ENCODE measurements at places on chromosomes 11 and 22.

DNA sequence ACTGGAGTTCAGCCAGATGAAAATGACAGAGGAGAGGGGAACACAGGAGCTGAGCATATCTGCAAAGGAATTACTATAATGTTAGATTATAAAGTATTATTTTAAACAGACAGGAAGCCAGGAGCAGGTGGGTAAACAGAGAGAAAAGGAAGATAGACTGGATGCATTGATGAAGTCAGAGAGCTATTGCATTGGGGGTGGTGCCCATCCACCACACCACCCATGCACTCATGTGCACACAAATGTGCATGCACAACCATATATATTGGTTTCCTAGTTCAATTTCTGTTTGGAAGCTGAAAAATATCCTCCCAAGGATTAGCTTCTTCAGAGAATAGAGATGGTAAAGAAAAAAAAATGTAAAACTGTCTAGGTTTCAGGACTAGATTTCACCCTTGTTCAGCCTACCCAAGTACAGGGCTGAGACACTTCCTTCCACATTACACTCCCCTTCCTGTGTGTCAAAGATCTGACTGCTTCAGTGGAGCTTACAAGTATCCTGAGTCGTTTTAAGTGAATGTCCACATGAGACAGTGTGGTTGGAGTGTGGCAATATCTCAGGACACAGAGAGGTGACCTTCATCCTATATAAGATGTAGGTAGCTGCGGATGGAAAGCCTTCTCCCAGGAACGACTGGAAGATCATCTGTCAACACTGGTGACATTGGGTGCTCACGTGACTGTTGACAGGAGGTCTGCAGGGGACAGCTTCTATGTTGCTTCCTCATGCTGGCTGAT lies 12.2 kb upstream of the SMPD1 start:
- no peak for DNase-seq

DNA sequence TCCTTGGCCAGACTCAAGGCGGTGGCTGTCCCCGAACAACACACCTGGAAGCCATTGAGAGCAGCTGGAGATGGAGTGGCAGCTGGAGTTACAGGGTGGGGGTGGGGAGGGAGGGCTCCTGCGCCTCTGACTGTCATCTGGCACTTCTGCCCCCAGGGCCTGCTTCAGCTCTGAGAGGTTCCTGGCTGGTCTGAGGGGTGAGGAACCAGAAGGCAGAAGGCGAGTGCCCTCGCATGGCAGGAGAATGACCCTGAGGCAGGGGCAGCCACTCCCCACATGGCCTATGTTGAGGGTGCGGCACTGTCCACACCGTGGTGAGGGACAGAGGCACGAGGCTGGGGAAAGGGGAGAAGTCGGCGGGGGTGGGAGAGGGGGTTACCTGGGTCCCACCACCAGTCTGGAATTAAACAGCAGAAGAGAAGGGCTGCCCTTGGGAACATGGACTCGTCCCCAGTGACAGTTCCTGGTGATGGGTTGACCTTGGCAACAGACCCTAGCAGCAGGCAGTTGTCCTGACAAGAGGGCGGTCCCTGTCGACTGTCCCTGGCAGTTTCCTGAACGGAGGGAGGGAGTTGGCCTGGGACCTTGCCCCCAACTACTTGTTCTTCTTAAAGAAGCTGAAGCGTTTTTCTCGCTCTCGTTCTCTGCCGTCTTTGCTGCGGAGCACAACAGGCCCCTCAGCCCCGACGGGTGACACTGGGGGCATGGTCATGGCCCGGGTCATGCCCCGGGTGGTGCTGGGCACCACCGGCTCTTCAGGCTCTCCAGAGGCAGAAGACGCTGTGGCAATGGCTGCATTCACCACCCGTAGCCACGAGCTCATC lies 7.8 kb upstream of the RBM4B start:
- no peak for DNase-seq

GRCh38 chr11:72984453-72985077 lies 157.6 kb downstream of the FCHSD2 start:
- DNase-seq, result no peak

DNA sequence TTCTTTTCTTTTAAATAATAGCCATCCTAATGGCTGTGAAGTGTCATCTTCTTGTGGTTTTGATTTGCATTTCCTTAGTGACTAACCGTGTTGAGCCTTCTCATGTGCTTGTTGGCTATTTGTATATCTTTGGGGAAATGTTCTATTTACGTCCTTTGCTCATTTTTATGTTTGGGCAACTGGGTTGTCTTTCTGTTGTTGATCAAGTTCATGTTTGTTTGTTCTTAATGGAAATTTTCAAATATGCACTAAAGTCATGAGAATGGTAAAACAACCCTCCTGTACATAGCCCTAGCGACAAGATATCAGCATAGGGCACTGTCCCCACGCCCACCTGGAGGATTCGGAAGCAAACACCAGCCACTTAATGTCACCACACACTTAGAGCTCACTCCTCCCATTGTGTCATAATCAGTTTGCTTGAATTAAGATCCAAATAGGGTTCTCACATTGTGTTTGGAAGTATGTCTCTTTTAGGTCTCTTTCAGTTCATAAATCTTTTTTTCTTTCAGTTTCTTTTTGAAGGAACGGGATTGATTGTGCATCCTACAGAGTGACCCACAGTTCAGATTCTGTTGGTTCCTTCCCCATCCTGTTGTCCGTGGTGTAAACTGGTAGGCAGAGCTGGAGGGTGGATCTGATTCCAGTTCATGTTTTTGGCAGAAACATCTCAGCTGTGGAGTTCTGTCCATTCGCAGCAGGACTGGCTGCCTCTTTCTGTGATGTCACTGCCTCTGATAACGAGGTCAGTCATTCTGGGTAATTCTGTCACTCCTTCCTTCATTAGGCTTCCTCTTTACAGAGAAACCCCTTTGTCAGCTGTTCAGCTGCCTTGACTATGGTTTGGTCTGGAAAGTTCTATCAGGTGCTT lies 26.4 kb upstream of the ADORA2A start:
- no peak for DNase-seq

- no peak for DNase-seq
These were observed 852 bp downstream of the TRAF6 start for GRCh38 chr11:36509201-36509639.

DNA sequence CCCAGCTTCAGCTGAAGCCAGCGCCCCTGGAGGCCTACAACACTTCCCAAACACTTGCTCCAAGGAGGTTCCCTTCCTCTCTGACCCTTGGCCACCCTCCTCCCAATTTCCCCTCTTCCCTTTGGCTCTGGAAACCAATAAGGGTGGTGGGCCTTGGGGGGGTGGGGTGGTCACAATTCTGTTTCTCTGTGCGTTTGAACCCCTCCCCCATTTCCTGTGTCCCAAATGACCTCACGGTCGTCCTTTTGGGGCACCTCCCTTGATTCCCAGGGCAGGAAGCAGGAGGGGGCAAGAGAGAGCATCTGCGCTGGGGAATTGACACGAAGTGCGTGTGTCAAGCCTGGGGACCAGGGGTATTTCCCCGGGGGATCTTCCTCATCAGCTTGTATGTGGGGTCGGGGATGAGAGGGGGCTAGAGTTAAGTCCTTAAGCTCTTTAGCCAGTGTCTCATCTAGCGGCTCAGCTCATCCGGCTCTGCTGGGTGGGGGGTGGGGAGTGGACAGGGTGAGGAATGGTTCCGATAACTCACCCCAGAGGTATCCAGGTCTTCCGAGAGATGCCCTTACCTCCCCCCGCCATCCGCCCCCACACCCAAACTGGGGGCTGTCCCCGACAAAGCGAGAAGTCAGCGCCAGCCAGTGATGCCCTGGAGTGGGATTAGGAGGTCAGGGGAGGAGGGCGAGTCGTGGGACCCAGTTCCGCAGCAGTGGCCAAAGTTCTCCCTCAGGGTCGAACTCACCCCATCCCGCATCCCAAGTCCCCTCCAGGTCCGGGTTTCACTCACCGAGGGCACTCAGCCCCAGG lies 587 bp downstream of the ESAM start:
- no peak for DNase-seq

DNA sequence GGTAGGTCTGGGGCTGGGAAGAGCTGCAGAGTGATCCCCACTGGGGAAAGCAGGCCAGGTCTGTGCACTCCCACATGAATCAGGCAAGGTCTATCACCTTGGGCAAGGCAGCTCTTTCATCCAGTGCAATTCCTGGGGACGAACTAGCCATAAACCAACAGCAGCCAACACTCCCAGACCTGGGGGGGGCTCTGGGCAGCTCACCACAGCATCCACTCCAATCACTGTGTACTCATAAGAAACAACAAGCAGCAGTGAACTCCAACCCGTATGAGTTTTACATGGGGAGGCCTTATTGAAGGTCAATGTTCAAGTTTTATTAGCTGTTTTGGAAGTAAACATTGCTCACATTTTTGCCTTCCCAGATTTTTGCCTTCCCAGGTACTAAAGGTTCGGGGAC lies 157.4 kb upstream of the NAV2 start:
- no peak for DNase-seq

DNA sequence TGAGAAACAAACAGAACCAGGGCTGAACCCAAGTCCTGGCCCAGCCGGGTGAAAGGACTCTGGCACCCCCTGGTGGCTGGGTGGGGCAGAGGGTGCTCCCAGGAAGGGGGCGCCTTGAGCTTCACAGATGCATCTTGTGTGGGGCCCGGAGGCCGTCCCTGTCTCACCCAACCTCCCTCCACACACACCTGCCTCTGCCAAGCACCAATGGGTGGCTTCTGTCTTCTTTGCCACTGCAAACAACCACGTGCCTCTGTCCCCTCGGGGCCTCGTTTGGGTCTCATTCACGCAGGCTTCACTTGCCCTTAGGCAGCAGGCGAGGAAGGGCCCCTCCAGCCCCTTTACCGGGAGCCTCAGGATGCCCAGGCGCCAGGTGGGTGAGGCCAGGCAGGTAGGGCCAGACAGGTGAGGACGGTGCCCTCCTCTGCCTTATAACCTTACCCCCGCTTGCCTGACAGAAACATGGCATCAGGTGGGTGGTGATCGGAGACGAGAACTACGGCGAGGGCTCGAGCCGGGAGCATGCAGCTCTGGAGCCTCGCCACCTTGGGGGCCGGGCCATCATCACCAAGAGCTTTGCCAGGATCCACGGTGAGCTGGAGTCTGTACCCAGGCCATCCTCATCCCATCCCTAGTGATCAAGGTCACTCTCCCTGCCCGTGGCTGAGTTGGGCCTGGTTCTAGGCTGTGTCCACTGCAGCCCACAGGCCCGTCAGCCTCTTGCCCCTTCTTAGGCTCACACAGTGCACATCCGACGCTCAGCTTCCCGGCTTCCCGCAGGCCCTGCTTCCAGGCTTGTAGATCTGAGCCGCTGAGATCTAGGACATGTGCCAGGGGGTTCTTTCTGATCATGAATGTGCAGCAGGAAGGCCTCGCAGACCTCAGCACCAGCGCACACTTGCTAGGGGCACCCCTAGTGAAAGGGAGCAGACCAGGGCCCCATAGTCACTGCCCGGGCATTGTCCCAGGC lies 17.2 kb downstream of the POLR3H start:
- DNase-seq, result no peak

GRCh38 chr22:43004362-43005035 lies 10.4 kb downstream of the PACSIN2 start:
- DNase-seq, result no peak

DNA sequence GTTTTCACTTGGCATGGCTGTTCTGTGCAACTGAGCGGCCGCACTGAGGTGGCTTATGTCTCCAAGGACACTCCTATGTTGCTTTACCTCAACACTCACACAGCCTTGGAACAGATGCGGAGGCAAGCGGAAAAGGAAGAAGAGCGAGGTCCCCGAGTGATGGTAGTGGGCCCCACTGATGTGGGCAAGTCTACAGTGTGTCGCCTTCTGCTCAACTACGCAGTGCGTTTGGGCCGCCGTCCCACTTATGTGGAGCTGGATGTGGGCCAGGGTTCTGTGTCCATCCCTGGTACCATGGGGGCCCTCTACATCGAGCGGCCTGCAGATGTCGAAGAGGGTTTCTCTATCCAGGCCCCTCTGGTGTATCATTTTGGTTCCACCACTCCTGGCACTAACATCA lies 2.1 kb downstream of the CLP1 start:
- no peak for DNase-seq

GRCh38 chr11:69664901-69665300 lies 10.3 kb downstream of the LTO1 start:
- DNase-seq, result no peak

- no peak for DNase-seq
These were observed 117.5 kb upstream of the TOP3B start for GRCh38 chr22:22099833-22100812.

DNA sequence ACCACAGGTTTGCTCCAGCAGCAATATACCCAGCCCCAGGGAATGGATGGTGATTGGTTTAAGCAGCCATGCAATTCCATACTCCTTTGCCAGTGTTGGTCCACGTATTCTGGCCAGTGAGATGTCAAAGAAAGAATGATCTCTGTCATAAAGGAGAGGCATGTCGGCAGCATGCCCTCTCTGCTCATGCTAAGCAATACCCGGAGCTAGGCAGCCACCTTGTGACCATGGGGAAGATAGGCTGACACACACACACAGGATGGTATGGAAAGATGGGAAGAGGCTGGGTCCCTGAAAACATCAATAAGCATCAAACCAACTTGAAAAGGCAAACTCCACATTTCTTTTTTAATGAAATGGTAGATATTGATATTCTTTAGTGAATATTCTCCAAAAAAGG lies 5.1 kb downstream of the ABCC8 start:
- DNase-seq, result no peak

DNA sequence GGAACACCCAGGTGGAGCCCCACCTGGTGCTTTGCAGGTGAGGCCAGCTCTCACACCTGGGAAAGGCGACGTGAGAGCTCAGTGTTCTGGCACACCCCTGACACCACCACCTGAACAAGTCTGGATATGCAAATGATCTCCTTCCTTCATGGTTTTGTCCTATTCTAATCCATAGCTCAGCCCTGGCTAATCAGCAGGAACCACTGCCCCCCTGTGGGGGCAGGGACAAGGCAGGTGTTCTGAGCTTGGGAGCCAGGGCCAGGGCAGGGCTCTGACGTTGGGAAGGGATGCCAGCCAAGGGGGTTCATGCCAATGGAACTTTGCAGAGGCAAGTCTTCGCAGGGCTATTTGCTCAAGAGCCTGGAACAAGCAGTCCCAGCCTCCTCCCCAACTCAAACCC lies 144.2 kb downstream of the TRIM29 start:
- DNase-seq, result no peak

DNA sequence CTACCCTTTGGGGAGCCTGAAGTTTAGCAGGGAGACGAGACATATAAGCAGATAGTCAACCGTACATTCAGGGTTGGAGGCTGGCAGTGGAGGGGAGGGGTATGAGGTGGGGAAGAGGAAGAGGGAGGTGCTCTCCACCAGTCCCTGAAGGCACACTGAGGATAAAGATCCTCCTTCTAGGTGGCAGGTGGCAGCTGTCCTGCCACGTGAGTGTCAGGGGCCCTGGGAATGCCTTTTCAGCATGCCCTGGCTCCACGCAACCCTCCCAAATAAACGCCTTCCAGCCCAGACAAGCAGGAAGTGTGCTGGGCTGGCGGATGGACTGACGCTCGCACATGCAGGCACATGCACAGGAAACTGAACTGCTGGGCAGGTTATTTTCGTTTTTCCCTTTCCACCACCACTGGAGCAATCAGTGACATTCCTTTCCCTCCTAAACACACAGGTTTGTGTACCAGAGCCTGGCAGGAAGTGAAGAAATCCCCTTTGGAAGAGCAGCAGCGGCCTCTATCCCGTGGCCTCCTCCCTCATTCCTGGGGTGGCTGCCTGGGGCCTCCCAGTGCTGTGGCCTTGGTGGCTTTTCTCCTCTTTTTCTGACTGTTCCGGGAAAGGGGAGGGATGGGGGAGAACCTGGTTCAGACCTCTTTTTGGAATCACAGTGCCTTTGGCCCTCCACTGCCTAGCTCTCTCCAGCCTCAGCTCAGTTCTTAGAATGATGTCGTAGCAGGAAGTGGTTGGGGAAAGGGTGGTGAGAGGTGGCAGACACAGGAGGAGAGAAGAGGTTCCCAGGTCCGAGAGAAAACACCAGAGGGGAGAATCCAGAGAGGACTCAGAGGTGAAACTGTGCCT lies 157.0 kb upstream of the TIMP3 start:
- DNase-seq, result no peak

GRCh38 chr22:32951807-32952153 lies 106.4 kb downstream of the SYN3 start:
- peak; percentile 37 for DNase-seq

Data from spinal cord (tissue), 10 donors.